ENCODE measurements at places on chromosomes 12 and 14.

DNA sequence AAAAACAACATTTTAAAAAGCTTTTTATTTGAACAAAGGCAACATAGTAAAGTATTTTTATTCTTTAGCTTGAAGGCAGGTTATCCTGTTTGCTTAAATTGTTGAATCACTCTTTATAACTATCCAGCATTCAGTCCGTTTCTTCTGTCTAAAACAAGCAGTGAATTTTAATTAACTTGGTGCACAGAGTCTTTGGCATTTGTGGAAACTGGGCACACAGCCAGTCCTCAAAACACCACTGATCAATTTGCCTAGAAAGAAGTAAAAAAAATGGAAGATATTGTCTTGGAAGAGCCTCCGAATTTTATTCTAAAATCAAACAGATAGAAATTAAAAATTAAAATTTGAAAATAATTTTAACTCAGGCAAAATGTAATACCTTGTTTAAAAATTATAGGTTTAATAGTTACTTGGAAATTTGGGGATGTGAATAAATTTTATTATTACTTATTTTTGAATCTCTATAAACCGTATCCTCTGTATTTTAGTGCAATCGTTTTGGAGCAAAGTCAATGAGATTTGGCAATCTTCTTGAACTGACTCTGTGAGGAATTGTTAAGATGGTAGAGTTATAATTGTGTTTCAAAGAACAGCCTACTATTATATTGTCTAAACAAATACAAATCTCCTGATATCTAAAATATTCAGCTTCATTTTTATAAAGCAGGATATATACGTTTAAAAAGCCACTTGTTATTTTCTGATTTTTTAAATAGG, 927.0 kb downstream of the SLC16A7 start:
- no peak for DNase-seq

DNA sequence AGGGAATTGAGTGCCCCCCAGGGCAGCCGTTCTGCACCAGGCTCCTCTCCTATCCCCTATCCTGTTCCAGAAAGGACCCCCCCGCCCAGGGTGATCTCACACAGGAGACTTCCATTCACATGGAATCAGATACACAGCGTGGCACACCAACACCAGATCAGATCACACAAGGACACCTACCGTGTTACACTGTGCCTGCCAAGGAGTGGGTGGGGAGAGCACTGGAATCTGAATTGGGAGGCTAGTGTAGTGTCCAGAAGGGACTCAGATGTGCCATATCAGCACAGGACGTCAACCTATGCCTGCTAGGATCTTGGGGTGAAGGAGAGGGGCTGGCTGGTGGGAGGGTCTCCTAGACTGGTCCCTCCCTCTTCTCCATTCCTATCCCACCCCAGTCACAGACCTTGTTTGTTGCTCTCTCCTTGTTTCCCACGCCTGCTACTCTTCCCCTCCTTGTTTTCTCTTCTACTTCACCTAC, 2.3 kb downstream of the PTMS start:
- no peak for DNase-seq

DNA sequence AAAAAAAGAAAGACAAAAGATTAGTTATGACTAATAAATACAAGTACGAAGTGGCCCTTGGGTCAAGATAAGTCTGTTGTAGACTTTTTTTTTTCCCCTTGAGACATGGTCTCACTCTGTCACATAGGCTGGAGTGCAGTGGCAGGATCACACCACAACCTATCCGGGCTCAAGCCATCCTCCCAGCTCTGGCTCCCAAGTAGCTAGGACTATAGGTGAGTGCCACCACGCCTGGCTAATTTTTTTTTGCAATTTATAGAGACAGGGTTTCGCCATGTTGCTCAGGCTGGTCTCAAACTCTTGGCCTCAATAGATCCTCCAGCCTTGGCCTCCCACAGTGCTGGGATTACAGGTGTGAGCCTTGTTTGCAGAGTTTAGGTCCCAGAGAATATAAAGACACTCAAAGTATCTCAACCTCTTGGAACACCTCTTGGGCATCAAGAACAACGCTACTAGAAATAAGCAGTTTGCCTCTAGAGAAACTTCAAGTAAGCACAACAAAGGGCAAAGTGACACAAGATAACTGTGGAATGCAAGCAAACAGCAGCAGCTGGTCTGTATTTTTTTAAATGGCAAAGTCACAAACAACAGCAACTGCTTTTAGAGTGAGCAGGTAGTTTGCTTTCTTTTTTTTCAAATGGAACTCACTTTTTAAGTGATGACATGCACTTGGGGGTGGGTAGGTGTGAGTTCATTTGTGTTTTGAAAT, 3.9 kb upstream of the MDM2 start:
- no peak for DNase-seq

GRCh38 chr12:32118806-32119205, 12.2 kb downstream of the BICD1 start:
- DNase-seq = no peak

DNA sequence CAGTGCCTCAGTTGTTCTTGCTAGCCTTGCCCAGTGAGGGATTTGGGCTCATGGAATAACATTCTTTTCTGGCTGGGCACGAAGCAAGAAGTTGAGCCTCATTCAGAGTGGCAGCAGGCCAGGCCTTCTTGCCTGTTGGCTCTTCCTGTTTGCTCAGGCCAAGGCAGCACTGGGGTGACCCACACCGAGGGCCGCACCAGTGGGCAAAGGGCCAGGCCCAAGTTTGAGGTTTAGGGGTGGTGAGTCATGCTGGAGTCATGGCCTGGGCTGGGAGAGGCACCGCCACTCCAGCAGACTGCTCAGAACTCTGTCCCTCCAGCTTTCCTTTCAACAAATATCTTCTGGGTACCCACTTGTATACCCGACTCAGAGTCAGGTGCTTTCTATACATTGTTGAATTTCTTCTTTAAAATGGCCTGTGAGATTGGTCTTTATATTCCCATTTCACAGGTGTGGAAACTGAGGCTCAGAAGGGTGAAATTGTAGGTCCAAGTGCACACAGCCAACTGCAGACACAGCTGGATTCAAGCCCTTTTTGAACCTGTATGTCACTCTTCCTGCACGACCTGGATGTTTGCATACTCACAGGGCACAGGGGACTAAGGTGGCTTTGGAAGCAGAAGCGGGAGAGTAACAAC, 279.4 kb downstream of the FOXN3 start:
- DNase-seq = no peak

Measured in HAP-1 (cell line).